SJSA1 (cell line): ENCODE measurements at places on chromosomes 3 and 15. TPM values are rescaled to one million over a fixed set of nuclear protein-coding genes. Genes with fewer than 3 reads are reported as not detected.

CHRNA5 gene
- total RNA-seq = 4.1 and 4.6 TPM in 2 replicates

- no peak for DNase-seq
Observed at GRCh38 chr3:18812316-18812715, 336.0 kb upstream of the KCNH8 start.

GRCh38 chr15:79035814-79036213 lies 54.8 kb downstream of the RASGRF1 start:
- no peak for DNase-seq

DNA sequence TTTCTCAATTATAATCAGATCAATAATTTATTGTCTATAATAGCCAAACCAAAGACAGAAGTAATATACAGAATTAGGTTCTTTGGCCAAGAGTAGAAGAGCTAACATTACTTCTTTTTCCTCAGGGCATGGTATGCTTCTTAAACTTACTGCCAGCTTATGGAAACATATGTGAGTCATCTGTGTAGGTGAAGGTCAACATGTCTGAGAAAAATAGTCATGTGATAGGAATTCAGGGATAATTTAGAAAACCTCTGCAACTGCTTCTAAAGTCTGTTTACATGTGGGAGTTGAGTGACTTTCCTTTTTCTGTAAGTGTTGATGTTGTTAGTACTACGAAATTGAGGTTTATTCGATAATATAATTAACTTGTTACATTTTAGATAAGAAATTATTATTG lies 19.2 kb upstream of the MAP6D1 start:
- no peak for DNase-seq

- no peak for DNase-seq
Observed at GRCh38 chr3:46849686-46850467, 13.4 kb downstream of the MYL3 start.

DNA sequence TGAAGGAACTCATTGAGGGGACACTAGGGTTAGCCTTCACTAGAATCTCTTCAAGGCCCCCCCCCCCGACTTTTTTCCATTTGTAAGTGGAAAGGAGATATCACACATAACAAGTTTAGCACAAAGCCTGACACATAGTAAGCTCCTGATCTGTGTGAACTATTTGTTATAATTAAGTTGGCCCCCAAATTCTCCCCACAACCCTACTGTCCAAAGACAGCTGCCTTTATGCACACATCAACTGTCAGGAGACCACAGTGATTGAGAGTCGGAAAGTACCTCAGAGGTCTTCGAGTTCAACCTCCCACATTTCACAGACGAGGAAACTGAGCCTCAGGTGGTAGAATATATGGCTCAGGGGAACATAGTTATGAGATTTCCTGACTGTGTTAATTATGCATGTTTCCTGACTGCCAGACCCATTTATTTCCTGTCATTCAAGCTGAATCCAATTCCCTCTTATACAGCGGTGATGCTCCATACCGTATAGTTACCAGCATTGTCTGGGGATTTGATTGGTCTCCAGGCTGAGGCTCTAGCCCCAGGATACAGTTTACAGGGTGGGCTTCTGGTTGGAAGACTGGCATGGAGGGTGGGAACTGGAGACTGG lies 227.4 kb upstream of the CMC1 start:
- DNase-seq = no peak

CPLX3 gene
- 0.13 TPM in 1 of 2 replicates, not detected in the other for total RNA-seq

CPNE9 gene
- total RNA-seq = not detected in 2 replicates

IP6K1 gene
- total RNA-seq = 17.5 and 22.5 TPM in 2 replicates

- DNase-seq = no peak
Observed at GRCh38 chr3:132635052-132635451, 24.6 kb downstream of the ACAD11 start.

GRCh38 chr3:79766496-79767193 lies 1.2 kb downstream of the ROBO1 start:
- no peak for DNase-seq

- no peak for DNase-seq
Observed at GRCh38 chr3:153513236-153513635, 351.2 kb downstream of the RAP2B start.

CCDC191 gene
- total RNA-seq = 0.39 and 7.4 TPM in 2 replicates

- DNase-seq = no peak
Observed at GRCh38 chr3:146705225-146705624, 100.1 kb upstream of the PLSCR5 start.

CILP gene
- total RNA-seq = not detected in 2 replicates

- DNase-seq = no peak
Observed at GRCh38 chr3:188689101-188689574, 482.6 kb upstream of the TPRG1 start.

DNA sequence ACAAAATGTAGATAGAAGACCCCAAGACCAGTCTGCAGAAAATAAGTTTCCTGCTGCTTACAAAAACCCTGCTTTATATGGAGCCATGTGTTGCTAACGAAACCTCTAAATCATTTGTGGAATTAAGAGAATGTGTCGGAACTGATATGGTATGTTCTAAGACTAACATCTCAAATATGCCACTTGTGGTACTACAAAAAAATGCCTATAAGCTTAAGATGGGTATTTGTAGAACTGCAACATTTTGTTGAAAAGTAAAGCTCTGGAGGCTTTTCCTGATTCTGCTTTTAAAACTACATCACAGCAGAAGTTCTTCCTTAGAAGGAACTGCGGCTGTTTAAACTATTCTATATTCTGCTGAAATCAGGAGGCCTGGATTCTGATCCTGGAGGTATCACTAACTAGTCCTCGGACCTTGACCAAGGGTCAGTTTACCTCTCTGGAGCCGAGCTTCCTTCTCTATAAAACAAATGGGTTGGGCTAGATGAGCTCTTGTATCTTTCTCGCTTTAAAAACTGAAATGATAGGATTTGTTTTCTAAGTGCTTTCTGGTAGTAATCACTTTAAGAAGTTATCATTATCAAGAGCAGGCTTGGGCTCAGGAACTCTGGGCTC lies 74.9 kb downstream of the RAD18 start:
- peak; percentile 62 for DNase-seq

DNA sequence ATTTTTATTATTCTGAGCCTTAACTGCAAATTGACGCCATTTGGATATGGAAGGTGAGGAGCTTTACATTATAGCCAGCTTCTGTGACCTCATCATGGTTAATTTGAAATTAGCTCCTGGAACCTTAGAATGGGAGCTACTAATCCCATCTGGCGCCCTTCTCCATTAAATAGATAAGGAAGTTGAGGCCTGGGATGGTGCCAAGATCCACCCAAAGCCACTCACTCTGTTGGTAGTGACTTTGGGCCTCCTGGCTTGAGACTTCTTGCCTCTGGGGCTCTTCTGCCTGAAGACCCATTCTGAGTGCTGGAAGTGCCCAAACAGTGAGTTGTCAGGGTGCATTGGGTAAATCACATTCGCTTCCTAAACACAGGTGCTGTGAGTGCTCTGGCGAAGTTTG lies 12.0 kb upstream of the HMCES start:
- no peak for DNase-seq

- no peak for DNase-seq
Observed at GRCh38 chr15:31259562-31260252, 66.9 kb upstream of the KLF13 start.

MKRN2OS gene
- total RNA-seq = not detected in 2 replicates

SLC51A gene
- not detected in 2 replicates for total RNA-seq

- peak; percentile 19 for DNase-seq
Observed at GRCh38 chr3:11385891-11386290, 113.7 kb downstream of the ATG7 start.

HYAL3 gene
- 1.6 and 3.1 TPM in 2 replicates for total RNA-seq

EXD1 gene
- not detected in 2 replicates for total RNA-seq

- no peak for DNase-seq
Observed at GRCh38 chr3:143242101-143242500, 122.5 kb downstream of the CHST2 start.

CHRD gene
- 0.26 TPM in 1 of 2 replicates, not detected in the other for total RNA-seq

- DNase-seq = no peak
Observed at GRCh38 chr15:52117549-52117948, 5.0 kb upstream of the BCL2L10 start.

IMPG2 gene
- total RNA-seq = 0.05 and 0.09 TPM in 2 replicates
